ENCODE measurements at places on chromosomes 2 and 18.

DNA sequence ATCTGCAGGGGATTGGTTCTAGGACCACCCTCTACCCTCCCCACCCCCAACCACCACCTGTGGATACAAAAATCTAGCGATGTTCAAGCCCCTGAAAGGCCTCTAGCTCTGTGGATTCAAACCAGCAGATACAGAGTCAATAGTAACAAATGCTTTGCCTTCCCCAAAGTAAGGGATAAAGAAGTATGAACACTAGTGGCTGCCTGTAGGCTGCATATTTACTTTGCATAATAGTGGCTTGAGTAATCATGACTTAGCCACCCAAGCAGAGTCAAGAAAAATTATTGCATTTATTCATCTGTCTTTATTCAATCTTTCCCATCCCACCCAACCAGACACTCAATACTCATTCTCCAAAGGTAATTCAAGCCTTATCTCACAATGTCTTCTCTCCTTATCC is 43.8 kb downstream of the SOCS6 start:
- no peak for DNase-seq

DNA sequence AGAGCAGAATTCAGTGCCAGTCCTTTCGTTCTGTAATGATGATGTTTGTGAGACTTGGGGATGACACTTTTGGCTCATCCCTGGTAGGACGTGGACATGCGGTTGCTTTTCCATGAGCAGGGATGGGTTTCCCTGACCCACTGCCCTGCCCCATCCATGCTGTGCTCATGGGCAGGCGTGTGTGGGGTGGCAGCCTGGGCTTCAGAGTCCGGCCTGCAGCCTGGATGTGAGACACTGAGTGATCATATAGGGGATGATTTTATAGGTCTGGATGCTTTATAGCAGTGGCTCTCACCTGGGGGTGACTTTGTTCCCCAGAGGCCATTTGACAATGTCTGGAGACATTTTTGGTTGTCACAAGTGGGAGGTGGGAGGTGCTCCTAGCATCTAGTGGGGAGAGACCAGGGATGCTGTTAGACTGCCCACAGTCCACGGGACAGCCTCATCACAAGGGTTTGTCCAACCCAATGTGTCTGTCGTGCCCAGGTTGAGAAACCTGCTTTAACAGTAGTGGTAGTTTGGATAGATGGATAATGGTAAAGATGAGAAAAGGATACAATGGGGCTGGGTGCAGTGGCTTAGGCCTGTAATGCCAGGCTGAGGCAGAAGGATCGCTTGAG is 38.9 kb downstream of the LDLRAD4 start:
- no peak for DNase-seq

- DNase-seq = no peak
Observed at GRCh38 chr2:60119778-60120177, 433.7 kb downstream of the BCL11A start.

GRCh38 chr18:61606759-61607158 is 273.5 kb downstream of the CDH20 start:
- peak; percentile 68 for DNase-seq

DNA sequence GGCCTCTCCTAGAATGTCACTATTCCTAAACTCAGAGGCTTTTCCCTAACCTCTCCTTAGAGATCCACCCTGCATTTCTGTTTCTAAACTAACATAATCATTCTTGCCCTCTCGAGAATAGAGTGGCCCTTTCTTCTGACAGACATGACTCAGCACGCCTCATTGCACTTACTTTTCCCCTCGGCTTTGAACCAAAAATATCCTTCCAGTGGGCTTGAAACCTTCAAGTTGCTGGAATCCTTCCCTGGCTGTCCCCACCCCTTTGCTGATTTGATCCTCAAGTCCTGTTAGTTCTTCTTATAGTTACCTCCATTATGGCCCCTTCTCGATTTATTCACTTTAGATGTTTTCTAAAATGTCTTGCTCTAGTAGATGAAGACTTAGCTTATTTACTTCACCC is 158.0 kb downstream of the LTBP1 start:
- no peak for DNase-seq

- DNase-seq = no peak
Observed at GRCh38 chr18:61606068-61606660, 272.9 kb downstream of the CDH20 start.

DNA sequence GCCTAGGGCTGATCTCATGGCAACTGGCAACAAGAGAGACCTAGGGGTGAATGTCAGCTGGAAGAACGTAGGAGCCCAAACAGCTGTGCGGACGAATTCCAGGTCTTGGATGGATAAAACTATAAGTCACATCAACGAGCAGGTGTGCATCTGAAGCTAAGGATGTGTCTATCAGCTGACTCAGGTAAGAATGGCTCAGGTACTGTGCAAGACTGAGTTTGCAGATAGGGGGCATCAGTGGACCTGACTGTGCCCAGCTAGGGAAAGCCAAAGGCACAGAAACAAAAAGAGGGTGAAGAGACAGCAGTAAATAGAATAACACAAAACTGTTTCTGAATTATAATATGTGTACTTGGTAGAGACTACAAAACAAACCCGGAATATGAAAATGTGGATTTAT is 357.3 kb downstream of the ZEB2 start:
- DNase-seq = no peak

GRCh38 chr2:215485032-215485431 is 49.2 kb upstream of the FN1 start:
- DNase-seq = no peak

DNA sequence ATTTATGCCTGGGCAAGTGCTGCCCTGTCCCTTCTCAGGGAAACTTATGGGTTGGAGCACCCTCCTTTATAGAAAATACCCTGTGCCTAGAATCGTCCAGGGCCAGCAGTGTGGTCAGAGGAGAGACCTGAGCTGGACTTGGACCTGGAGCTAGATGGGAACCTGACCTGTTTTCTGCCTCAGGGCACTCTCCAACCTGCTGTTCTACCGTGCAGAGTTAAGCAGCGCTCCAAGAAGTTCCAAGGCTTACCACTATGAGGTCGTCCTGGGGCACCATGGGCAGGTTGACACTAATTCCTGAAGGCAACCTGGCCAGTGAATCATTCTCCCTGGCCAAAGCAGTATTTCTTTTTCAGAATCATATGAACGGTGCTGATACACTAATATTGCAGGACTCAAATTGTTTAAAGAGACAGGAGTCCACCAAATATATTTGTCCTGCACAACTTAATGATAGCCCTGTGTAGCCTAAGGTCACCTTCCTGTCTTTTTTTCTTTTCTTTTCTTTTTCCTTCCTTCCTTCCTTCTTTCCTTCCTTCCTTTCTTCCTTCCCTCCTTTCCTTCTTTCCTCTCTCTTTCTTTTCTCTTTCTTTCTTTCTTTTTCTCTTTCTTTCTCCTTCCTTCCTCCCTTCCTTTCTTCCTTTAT is 455.4 kb upstream of the HNMT start:
- no peak for DNase-seq

GRCh38 chr2:132797556-132797955 is 127.6 kb upstream of the LYPD1 start:
- DNase-seq = no peak

DNA sequence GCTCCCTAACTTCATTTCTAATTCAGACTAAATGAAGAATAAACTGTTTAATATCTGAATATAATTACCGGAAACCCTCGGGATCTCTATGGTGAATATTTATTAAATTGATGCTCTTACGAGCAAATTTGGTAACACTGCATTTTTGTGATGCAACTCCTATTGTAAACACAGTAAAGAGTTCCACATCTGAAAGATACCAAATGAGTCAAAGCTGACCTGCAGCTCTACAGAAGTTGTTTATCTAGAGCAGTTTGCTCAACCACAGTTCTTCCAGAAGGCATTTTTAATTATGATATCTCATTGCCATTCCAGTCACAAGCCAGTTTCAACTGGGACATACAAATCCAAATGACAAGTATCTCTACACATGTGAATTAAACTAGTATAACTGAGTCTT is 129.7 kb downstream of the PKP4 start:
- peak; percentile 46 for DNase-seq

GRCh38 chr2:127155947-127156346 is 49.0 kb upstream of the BIN1 start:
- peak; percentile 59 for DNase-seq

GRCh38 chr2:130806370-130806769 is 30.3 kb upstream of the ARHGEF4 start:
- DNase-seq = no peak

GRCh38 chr2:39435234-39435633 is 1.9 kb downstream of the MAP4K3 start:
- no peak for DNase-seq

DNA sequence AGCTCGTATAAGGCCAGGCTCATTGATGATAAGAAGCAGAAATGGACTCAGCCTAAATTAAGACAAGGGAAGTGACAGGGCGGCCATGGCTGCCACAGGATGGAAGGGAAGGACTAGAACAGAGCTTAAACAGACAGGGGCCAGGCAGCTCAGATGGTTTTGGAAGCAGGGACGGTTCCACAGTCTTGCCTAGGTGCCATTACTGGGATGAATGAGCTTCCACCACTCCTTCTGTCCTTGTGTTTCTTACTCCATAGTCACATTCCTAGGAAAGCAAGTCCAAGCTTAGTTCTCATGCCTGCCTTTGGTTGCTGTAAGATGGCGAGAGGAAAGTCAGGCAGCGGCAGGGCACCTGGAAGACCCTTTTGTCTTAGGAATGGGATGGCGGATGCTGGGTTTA is 11.9 kb downstream of the GNLY start:
- DNase-seq = no peak

GRCh38 chr18:79863161-79864005 is 65.6 kb downstream of the KCNG2 start:
- no peak for DNase-seq

DNA sequence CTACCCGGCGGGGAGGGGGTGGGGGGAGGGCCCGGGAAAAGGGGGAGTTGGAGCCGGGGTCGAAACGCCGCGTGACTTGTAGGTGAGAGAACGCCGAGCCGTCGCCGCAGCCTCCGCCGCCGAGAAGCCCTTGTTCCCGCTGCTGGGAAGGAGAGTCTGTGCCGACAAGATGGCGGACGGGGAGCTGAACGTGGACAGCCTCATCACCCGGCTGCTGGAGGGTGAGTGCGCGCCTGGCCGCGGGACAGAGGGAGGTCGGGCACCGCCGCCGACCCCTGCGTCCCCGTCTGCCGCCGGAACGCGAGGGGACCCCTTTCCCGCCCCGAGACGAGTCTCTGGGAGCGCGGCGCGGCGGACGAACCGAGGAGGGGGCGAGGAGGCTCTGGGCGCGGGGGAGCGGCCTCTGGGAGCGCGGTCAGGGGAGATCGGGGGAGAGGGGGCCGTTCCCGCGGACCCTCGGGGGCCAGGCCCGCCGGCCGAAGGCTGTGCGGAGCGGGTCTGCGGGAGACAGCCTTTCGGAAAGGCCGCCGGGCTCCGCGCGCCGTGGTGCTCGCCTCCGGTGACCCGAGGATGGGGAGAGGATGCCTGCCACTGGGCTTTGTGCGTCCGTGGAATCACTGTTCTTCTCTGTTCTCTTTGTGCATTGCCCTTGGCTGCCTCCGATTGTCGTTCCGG is 463 bp downstream of the PPP1CB start:
- DNase-seq = no peak

GRCh38 chr18:74396171-74397169 is 60.6 kb downstream of the DIPK1C start:
- DNase-seq = no peak

DNA sequence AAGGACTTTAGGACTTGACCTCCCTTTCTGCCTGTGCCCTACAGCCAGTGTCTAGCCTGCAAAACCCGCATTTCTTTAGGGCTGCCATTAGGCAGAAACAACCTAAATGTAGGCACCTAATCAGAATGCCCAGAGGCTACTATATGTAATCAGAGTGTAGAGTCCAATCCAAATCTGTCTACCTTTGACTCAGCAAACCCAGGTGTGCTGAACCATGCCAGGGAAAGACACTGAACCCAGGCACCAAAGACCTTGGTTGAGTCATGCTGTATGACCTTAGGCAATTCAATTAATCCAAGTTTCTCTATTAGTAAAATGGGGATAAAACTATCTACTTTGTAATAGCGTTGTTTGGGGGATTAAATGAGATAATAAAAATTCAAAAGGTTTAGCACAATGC is 20.7 kb downstream of the CAPN14 start:
- no peak for DNase-seq

- DNase-seq = no peak
Observed at GRCh38 chr18:58800582-58800981, 64.1 kb upstream of the ZNF532 start.

DNA sequence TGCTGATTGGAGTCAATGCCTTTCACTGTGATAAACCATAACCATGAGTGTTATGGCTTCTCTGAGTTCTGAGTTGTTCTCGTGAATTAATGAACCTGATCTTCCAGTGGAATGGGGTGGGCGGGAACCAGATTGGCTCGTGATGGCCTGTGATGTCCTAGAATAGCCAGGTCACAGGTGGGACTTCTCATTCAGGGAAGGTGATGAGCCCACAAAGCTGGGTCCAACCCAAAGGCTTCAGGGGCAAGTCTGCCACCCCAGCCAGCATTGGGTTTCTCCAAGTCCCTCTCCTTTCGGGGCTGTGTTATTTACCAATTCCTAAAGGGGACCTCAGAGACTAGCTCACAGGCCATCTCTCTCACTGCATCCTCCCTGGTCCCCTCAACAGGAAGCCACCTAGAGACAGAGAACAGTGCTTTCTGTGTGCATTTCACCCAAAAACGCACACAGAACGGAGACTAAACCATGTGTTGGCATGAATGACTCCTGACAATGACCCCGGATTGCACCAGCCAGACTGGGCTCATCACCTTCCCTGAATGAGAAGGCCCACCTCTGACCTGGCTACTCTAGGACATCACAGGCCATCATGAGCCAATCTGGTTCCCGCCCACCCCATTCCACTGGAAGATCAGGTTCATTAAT is 85.5 kb downstream of the MALT1 start:
- DNase-seq = no peak

- DNase-seq = no peak
Observed at GRCh38 chr18:11807233-11807632, 44.0 kb upstream of the CHMP1B start.

- peak; percentile 60 for DNase-seq
Observed at GRCh38 chr18:6557057-6557769, 142.5 kb upstream of the L3MBTL4 start.

- no peak for DNase-seq
Observed at GRCh38 chr2:68831686-68832232, 39.4 kb downstream of the BMP10 start.

- no peak for DNase-seq
Observed at GRCh38 chr2:9071032-9071431, 67.5 kb upstream of the MBOAT2 start.

Measured in fibroblast of the conjunctiva (primary cell).